ENCODE measurements at places on chromosomes 4 and X.
A peak's percentile ranks its signal among the peaks of the same experiment; 100 is the strongest.

GRCh38 chrX:88135735-88136134 is 611.3 kb upstream of the CPXCR1 start:
- DNase-seq, result no peak

- no peak for DNase-seq
These were observed 27.7 kb downstream of the FNIP2 start for GRCh38 chr4:158796370-158797140.

DNA sequence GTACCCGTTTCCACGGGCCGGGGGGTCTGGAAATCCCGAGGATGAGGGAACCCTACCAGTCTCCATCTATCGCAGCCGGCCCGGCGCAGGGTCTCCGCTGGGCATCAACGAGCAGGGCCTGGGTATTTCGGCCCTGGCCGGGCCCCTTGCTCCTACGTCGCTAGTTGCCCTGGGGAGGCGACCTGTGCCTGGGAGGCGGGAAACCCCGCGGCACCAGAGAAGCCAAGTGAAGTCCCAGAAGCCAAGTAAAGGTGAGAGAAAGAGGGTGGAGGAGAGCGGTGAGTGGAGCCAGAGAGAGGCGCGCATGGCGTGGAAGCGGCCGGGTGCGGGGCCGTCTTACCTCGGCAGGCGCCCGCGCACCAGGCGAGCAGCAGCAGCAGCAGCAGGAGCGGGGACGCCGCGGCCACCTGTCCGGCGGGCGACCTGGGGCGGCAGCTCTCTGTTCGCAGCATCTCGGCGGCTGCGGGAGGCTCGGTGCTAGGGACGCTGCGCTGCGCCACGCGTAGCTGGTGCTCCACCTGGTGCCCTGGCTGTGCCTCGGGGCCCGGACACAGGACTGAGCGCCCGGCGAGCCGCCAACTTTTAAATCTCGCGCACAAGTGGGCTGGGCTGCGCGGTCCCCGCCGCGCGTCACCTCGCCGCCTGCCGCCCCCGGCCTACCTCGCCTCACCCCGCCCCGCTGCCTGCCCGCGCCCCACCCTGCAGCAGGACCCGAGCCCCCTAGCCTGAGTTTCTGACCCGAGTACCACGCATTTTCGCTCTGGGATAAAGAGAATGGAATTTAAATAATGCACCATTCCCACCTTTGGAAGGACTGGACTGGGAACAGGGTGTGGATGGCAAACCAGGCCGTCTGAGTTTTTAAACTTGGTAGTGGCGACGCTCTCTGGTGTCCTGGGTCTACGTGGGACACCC is at the start of gene NMU:
NMU (minus strand) TSS at position 558 of the 915 bp plus-strand sequence; CDS start at position 452, 106 bp downstream.
- peak; percentile 74 for DNase-seq

- DNase-seq, result no peak
These were observed 18.7 kb upstream of the FMR1NB start for GRCh38 chrX:147962476-147962875.

DNA sequence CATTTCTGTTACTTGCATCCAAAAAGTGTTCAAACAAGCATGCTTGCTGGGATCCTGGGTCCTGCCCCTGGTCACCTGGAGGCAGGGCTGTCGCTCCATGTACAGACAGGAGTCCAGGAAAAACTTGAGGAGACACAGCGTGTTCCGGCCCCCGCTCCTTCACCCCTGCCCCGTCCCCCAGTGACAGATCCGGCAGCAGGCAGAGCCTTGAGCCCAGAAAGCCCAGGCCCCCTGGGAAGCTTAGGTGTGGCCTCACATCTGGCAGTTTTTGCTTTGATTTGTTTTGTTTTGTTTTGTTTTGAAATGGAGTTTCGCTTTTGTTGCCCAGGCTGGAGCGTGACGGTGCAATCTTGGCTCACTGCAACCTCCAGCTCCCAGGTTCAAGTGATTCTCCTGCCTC is 67.0 kb downstream of the TRMT44 start:
- no peak for DNase-seq

GRCh38 chr4:82905205-82905604 is 4.7 kb downstream of the THAP9 start:
- no peak for DNase-seq

GRCh38 chrX:51893931-51894696 is 691 bp downstream of the MAGED1 start:
- DNase-seq, result peak; percentile 47

GRCh38 chrX:39678914-39679313 is 418.8 kb downstream of the BCOR start:
- DNase-seq, result no peak

DNA sequence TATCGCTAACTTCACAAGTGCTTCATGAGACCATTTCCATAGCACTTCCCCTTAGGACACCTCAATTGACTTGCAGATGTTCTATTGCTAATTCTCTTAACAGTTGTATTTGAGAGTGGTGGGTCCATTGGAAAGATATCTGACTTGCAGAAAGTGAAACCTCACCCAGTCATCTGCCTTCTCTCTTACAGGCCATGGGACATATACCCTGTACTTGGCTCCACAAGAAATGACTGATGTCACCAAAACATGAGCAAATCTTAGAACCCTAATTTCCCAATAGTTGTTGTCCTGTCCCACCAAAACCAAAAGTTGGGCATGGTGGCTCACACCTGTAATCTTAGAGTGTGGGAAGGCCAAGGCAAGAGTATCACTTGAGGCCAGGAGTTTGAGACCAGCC is 101.9 kb upstream of the MAML3 start:
- no peak for DNase-seq

- no peak for DNase-seq
These were observed 33.7 kb downstream of the FRMD7 start for GRCh38 chrX:132094164-132094563.

- DNase-seq, result peak; percentile 51
These were observed 623.8 kb downstream of the EPHA5 start for GRCh38 chr4:65046192-65047133.

DNA sequence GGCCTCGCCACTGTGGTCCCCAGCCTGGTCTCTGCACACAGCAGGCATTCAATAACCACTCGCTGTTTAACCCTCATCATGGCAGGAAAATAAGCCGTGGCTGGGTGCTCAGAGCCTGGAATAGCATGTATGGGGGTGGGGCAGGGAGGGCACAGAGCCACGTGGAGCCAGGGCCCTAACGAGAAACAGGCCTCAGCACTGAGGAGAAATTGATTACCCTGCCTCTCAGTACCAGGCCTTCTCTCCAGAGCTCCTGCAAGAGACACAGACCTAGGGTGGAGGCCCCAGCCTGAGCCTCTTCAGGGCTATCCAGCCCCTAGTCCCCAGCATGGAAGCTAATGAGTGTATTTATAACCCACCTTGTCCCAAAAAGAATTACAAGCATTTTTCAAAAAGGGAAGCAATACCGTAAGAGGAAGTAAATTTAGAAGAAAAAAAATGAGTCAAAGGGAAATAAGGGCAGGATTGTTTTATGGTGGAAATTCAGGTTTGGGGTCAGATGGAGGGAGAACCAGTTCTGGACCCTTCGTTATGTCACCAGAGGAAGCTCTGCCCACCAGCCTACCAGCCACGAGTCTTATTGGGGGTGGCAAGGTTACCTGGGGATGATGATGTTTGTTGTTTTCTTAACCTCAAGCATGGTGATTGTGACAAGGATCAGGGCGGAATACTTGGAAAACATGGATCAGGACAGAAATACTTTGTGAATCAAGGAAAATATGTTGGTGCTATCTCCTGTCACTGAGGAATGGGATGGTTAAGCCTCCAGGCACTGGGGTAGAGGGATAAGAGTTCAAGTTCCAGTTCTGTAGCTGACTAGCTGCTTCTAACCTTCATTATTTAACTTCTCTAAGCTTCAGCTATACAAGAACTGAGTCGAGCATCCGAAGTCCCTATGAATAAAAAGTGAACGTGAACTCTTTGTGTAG is 101.9 kb upstream of the RBPJ start:
- DNase-seq, result no peak

DNA sequence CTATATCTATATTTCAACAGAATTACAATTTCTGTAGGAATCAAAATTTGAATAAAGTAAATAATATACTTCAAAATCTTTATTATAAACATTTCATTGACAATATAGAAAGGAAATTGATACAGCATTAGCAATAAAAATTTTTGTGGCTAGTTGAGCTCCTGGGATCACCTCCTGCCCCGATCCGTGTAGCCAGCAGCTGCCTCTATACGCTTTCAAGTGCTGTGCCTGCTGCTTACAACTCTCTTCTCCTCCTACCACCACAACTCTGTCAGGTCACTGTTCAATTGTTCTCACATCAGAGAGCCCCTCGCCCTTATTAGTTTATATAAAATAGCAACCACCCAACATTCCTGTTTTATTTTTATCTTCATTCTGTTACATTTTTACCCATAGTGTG is 27.6 kb downstream of the INPP4B start:
- peak; percentile 66 for DNase-seq

DNA sequence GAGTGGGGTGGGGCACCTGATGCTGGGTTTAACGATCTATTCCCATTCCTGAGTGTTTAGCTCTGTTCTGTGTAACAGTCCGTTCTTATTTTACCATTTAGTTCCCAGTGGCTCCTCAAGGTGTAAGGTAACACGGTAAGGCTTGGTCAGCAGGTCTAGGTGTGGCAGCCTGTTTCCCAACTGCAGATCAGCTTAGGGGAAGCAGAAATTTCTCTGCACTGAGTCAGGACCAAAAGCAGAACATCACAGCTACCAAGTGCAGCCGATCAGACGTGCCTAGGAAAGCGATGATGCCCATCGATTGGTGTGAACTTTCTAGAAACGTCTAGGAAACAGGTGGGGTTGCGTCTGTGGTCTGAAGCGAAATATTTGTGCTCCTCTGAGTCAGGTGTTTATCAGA is 240.1 kb downstream of the STIM2 start:
- no peak for DNase-seq

GRCh38 chrX:29172880-29173279 is 585.6 kb downstream of the IL1RAPL1 start:
- DNase-seq, result no peak

- no peak for DNase-seq
These were observed 192.7 kb downstream of the ZNF330 start for GRCh38 chr4:141413366-141413765.

DNA sequence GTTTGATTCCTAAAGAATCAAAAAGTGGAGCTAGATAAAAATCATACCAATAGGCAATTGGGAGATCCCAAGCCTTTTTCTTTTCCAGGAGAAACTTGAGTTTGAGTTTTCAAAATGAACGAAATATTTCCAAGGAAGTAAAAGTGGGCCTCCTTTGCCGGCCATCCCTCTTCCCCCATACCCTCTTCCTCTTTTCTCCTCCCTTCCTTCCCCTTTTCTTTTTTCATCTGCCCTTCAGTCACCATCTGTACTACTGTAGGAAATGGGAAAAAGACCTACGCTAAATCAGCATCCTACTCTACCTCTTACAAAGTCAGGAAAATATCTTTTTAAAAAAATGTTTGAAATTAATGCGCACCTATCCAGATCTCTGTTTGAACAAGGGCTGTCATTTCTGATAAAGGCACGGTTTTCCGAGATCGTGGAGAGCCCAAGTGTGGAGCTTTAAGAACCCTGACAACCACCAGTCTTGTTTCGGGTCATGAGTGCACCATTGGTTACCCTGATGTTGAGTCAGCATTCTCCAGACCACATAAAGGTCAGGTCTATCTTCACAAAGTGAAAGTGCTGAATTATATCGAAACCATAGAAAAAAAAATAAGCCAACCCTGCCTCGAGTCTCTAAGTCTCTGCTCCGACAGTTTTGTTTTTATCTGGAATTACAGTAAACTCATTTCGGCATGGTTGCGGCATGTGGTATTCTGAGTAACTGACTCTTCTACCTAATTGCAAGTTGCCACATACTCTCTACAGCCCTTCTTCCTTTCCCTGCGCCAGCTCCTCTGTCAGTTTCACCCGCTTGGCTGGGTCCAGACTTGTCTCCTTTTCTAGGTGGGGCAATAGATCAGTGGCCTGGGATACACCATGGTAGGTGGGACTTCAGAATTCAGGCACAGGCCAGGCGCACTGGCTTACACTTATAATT is 140.2 kb upstream of the KLF3 start:
- no peak for DNase-seq

DNA sequence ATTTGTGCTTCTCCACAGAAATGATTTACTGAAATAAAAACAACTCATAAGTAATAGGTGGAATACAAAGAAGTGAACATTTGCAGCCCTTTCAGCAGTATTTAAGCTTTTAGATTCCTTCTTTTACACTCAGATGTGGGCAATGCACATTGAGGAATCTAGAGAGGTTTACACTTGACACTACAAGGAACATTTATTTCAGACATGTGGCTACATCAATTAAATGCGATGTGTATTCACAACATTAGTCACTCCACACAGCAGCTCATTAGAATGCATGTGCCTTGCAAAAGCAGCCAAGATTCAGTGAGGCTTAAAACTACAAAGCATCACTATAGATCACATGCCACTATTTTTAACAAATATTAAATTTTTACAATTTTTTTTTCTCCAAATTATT is 480.7 kb downstream of the INPP4B start:
- no peak for DNase-seq

DNA sequence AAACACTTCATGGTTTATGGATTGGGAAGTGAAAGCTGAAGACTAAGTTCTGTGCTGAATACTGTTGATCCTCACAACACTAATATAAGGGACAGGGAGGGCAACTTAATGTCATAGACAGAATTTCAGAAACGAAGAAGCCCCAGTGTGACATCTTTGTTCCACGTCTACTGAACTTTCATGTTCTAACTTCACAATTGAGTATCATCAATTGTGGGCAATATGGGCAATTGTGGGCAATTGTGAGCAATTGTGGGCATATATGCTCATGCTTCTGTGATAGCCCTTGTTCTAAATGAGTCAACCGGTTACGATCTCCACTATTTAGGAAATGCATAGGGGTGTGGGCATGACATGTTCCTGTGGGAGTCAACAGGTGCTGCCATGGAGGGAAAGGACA is 33.7 kb downstream of the CYBB start:
- no peak for DNase-seq

DNA sequence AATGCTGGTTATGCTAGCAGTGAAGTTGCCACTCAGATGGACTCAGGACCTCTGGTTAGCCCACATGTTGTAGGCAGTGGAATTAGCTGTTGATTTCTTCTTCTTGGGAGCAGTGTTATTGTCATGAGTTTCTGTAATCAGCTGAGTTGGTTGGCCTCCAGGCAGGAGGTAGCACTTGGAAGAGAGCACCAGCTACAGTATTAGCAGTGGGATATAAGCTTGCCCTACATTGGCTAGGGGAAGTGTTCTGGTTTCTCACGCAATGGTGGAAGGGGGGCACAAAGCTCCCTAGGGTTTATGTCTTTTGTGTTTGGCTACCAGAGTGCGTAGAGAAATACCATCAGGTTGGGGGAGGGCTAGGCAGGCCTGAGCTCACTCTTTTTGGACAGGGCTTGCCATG is 34.0 kb upstream of the UCP1 start:
- DNase-seq, result no peak

GRCh38 chr4:113212613-113213012 is 163.2 kb downstream of the ANK2 start:
- no peak for DNase-seq

DNA sequence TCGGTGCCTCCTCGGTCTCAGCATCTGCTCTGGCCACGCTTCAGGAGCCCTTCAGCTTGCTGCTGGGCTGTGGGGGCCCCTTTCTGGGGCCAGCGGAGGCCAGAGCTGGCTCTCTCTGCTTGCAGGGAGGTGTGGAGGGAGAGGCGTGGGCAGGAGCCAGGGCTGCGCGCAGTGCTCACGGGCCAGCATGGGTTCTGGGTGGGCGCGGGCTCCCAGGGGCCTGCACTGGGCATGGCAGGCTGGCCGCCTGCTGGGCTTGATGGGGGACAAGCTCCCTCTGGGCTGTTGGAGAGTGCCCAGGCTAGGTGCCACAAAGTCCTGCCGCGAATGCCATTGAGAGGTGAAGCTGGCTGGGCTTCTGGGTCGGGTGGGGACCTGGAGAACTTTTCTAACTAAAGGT is 57.3 kb upstream of the AGA start:
- DNase-seq, result no peak

GRCh38 chr4:127214931-127215330 is 417.8 kb upstream of the INTU start:
- no peak for DNase-seq

GRCh38 chr4:26827798-26828197 is 32.8 kb upstream of the STIM2 start:
- DNase-seq, result no peak
